ENCODE measurements at places on chromosomes 1 and 21.

DNA sequence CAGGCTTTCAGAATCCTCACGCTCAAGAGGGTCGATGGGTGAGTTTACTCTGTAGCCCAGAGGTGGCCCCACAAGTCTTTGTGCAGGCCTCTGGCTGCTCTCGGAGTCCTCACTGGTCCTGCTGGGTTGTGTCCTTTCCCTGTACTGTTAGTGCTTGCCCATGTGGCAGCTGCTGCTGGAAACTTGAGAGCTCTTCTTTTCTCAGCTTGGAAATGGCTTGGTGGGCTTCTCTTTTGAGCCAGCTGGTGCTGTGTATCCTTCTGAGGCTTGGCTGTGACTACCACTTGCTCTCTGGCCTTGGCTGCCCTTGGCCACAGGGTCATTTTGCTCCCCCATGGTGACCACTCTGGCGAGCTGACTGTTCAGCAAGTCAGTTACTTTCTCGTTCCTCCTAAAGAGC, 82.2 kb upstream of the LMO4 start:
- DNase-seq: no peak

- DNase-seq: no peak
These were observed 200.4 kb downstream of the DYRK1A start for GRCh38 chr21:37566790-37567615.

GRCh38 chr1:3079381-3080052, 10.5 kb downstream of the PRDM16 start:
- no peak for DNase-seq

DNA sequence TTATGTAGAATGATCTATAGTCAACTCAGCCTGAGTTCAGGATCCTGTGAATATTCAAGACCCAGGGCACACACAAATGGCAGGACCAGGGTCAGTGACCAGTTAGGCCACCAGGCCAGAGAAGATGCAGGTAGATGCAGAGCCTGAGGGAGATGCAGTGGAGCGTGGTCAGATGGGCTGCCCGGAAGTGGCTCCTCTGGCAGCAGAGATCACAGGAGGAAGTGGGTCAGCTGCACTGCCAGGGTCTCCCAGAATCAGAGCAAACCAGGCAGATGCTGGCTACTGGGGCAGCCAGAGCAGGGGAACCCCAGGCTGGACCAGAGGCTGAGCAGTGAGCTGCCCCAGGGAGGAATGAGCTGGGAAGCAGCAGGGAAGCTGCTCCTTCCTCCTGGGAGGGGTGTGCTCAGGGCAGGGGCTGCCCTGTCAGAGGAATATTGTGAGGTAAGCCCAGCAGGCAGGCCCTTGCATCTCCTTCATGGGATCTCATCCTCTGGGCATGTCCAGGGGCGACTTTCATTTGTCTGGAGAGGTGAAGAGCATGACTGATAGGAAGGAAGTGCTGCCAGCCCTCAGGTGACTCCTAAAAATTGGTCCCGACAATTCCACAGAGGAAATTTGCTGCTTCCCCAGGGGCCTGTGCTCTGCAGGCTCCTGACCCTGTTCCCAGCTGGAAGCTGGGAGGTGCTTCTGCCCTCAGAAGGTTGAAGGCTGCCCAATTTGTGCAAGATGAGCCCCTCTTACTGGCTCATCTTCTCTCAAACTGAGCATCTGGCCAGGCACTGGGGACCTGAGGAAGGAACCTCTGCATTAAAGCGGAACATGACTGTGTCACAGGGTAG, 49.3 kb downstream of the STUM start:
- no peak for DNase-seq

DNA sequence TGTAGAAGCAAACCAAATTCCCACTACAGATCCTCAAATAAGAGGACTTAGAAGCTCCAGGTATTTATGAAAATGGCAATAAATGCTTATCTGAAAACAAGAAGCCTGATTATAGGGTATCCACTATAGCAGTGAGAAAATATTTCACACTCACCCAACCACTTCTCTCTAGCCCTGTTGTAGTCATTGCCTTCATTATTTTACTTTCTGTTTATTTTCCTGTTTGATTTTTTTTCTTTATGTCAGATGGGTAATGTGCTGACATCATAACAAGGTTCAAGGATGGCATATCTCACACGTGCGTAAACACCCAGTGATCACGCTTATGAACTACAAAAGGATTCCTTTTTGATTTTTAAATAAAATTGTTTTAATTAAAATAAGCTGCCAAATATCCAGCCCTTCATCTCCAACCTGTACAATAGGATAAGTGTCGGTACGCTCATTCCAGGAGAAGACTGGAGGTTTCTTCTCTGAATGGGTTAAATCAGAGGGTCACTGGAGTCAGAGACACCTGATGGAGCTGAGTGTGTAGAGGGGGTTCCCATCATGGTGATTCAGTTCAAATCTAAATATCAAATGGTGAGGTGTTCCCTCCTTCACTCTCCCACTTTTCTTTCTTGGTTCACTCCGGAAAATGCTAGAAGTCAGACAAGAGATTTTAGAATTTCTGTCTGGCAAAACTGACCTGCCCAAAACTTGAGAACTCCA, 8.2 kb upstream of the S1PR1 start:
- no peak for DNase-seq

GRCh38 chr1:66305927-66306326, 228.0 kb upstream of the SGIP1 start:
- no peak for DNase-seq

DNA sequence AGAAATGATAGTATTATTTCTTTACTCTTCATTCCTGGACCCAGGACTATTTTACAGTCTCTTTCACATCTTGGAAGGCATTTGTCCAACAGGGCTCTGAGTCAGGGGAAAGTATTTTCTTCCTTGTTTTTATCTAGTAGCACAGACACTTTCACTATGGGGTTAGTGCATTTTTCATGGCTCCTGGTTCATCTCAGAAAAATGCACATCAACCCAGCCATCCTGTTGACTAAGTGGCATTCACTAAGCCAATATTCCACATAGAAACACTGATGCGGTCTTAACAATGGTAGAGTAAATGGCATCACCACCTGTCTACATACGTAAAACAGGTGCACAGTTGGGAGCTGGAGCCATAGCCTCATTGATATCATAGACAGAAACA, 87.4 kb upstream of the C1orf21 start:
- no peak for DNase-seq

DNA sequence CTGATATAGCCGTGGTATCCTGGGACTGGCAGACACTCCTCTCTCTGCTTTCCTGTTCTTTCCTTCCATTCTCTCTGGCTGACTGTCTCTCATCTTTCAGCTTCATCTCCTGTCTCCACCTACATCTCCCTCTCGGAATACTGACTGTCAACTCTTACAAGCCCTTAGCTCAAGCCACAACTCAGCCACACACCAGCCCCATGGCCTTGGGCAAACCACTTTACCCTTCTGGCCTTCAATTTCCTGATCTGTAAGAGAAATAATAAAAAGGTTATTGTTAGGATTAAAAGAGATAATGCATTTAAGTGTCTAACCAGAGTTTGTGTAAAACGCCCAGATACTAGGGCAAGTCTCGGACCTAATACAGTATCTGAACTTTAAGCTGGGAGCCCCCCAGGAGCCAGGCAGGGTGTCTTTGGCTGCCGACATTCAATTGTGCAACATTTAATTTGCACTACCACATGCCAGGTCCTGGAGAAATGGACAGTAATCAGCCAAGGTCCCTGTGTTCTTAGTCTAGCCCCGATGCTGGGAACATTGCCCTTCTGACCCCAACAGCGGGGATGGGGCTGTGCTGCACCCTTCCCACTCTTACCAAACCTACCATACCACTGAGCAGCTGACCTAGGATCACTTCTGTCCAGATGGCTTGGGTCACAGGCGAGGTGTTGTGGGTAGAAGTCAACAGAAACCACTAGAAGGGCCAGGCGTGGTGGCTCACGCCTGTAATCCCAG, 5.1 kb downstream of the ECHDC2 start:
- no peak for DNase-seq

DNA sequence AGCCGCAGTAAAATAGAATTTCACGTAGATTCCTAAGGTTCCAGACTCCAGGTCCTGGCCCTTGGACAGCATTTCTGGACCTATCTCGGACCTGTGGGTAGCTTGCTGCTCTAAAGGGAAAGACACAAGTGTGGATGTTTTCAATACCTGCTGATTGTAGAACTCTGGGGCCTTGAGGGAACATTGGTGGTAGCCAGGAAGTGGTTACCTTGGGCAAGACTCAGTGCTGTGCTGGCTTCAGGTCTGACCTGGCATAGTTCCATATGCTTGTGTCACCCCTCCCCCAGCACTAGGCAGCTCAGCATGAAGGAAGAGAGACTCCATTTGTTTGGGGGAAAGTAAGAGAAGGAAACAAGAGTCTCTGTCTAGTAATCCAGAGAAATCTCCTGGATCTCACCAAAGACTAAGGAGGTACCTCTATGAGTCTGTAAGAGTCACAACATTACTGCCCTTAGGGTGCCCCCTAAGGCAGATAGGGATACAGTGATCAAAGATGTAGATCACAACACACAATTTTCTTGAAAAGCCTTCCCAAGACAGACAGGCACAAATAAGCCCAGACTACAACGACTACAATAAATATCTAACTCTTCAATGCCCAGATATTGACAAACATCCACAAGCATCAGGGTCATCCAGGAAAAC, 398.8 kb downstream of the TGFB2 start:
- no peak for DNase-seq

DNA sequence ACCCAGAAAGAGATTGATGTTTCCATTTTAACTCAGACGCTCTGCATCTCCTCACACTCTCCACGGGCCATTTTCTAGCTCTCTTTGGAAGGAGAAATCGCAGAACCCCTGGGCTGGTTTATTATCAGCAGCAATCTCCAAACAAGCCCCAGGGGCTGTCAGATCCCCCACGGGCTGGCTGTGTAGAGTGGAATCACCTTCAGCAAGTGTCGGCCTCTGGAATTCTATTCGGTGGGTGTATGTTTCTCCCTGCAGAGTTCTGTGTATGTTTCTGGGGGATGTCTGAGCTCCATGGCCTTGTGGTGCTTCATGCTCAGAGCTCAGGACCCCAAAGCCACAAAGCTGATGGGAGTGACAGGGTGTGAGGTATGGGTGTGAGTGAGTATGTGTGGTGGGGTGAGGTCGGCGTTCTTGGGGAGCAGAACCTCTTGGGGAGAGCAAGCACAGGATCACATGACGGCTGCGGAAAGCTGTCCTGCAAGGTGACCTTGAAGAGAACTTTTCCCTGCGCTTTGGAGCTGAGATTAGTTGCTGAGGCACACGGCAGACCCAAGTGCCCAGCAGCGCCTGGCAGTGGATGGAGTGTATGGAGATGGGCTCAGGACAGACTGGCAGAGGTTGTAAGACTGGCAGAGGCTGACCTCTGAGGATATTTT, 489 bp downstream of the ACOT11 start:
- DNase-seq: no peak

GRCh38 chr21:45208627-45208951, 79.1 kb downstream of the POFUT2 start:
- no peak for DNase-seq

DNA sequence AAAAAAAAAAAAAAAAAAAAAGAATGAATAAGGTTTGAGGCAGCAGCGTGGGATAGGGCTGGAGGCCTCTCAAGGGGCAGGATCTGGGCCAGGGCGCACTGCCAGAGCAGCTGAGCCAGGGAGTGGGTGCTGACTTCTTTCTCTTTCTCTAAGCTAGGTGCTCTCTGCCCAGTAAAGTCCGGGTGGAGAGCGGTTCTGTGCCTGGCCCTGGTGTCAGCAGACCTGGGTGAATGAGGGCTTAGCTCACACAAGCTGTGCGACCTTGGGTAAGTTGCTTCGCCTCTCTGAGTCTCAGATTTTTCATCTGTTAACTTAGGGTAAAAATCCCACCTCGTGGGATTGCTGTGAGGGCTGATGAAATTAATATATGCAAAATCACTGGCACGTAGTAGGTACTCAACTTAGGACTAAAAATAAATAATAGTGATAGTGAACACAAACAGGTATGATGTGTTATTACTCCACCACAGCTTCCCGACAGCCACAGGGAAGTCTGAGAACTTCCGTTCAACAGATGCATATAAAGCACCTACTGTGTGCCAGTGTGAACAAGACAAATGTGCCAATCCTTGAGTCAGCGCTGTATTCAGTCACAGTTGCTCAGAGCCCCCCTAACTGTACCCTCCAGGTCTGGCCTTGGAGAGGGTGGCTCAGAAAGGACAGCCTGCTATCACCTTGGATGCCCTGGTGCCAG, 2.0 kb upstream of the FAM131C start:
- no peak for DNase-seq

DNA sequence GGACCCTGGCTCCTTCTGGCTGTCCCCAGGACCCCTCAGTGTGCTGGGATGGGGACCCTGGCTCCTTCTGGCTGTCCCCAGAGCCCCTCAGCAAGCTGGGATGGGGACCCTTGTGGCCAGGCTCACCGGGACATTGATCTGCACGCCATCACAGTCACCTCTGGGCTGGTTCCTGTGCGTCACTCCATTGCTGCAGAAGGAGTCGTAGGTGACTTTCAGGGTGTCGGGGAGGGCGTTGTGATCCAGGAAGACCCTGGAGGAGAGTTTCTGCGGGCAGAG, 19.7 kb upstream of the PTTG1IP start:
- DNase-seq: no peak

GRCh38 chr1:170857955-170858354, 77.4 kb upstream of the MROH9 start:
- DNase-seq: no peak

DNA sequence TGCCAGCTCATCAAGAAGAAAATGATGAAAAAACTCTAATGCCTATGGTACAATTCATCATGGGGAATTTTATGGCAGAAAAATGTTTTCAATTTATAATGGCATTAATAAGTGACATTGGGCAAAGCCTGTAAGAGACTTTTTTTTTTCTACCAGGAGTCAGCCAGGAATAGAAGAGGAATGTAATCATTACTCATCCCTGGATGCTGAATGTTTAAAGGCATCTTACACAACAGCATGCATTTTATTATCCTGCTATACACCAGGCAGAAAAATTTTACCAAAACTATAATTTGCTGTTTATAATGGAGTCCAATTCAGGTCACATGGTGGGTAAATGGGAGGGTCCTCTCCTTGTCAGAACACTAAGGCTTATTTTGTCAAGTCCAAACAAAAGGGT, 189.9 kb upstream of the BEND5 start:
- DNase-seq: no peak

GRCh38 chr21:26443291-26443690, 129.8 kb downstream of the CYYR1 start:
- no peak for DNase-seq

DNA sequence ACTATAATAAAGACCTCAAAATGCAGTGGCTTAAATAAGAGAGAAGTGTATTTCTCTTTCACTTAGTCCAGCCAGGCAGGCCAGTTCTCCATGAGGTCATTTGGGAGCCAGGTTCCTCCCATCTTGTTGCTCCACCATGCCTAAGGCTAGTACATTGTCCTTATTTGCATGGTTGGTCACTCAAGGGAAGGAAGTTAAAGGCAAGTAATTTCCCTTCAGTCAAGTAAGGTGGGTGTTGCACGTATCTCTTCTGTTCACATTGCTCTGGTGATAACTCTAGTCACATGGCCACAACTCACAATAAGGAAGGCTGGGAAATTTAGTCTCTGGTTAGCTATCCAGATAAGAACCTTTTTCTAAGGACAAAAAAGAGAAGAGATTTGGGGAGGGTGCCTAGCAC, 27.2 kb upstream of the TADA1 start:
- no peak for DNase-seq

DNA sequence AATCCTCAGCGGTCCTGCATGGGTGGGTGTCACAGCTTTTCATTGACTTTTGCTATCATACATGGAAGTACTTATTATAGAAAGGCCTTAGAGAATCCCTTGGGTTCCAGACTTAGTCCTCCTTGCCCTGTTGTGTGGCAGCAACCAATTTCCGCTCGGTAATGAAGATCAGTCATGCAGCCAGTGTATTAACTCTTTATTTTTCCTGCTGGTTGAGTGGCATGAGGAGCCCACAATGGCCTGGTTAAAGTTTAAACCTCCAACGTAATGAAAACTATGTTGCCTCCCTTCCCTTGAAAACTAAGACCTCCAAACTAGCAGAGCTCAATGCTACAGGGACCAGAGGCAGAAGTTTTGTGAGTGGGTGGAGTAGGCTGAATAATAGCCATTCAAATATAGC, 20.0 kb downstream of the CITED4 start:
- DNase-seq: no peak
